ENCODE measurements at places on chromosomes 12 and 14.

DNA sequence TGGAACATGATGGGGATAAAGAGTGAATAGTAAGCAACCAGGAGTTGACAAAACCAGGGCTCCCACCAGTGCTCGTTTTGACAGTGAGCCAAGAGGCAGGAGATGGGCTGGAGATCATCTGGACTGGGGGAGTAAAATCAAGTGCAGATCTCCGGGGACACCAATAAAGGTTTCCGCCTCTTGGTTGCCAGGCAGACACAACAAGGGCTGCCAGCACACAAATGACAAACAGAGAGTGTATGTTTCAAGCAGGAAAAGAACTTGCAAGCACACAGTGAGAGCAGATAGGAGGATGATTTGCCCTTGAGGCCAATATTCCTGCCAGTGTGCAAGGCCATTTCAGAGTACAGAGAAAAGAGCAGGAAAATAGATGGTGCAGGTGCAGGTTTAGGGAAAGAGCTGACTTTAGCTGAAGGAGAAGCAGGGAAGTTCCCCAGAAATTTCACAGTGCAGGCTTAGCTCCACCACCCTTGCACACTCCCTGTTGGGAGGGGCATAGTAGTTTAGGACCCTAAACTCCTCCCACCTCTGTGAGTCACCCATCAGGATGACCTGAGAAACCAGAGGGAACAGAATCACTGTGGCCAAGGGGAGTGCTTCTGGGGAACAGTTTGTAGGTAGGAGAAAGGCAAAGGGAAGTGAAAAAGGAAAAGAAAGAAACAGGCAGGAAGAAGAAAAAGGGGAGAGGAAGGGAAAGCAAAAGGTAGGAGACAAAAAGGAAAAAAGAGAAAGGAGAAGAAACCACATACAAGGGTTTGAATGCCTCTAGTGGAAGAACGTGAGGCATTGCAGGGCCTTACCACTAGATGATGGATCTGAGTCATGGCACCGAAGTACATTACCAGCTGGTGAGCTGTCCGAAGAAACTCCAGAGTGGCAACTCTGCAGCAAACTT is 404.4 kb downstream of the SLC6A15 start:
- DNase-seq: no peak

DNA sequence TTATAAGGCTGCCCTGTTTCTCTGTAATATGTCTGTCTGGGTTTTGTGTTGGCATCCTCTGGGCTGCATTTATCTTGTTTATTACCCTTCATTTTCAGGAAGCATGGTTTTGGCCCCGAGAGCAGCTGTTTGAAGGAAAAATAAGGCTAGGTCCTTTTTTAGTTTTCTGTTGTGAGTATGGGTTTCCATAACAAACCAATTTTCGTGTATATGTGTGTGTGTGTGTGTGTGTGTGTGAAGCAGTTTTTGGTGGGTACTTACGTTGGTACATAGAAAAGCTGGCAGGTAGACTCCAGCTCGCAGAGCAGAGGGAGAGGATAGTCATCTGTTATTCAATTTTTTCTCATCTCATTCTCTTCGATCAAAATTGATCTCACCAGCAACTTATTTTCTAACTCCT is 52.5 kb downstream of the MAPKAPK5 start:
- DNase-seq: no peak

GRCh38 chr14:71733210-71733883 is 198.9 kb upstream of the RGS6 start:
- DNase-seq: no peak

- DNase-seq: no peak
Measured at GRCh38 chr14:70664698-70665447, 23.2 kb downstream of the TTC9 start.

DNA sequence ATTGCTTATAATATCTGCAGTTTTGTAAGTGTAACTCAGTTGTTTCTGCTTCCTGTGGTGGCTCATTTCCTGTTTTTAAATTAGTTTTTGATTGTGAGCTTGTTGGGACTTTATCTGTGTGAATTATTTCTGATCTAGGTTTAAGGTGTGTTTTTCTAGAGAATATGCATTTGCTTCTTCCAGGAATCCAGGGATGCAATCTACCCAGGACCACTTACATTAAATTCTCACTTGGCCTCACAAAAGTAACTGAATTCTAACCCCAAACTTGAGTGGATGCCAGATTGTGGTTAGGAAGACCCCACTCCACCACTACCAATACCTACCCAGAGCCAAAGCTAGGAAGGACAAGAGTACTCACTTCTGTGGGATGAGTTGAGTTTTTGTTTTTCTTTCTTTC is 11.9 kb downstream of the STYX start:
- no peak for DNase-seq

DNA sequence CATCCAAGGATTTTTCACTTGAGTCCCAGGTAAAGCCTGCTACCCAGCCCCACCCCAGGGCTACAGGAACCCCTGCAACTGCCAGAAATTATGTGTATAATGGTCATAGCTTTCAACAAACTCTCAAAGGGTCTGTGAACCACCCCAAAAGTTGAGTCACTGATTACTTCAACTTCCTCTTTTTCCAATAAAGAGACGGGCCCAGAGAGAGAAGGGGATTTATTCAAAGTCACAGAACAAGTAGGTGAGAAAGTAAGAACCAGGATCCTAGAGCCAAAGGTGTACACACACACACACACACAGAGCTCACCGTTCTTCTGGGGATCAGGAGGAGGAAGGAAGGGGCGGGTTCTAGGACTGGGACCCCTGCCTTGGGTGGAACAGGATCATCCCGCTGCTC is 4.8 kb upstream of the ITPK1 start:
- no peak for DNase-seq

- DNase-seq: no peak
Measured at GRCh38 chr14:103654619-103655018, 25.6 kb downstream of the KLC1 start.

- no peak for DNase-seq
Measured at GRCh38 chr14:93744876-93745275, 43.4 kb downstream of the PRIMA1 start.

DNA sequence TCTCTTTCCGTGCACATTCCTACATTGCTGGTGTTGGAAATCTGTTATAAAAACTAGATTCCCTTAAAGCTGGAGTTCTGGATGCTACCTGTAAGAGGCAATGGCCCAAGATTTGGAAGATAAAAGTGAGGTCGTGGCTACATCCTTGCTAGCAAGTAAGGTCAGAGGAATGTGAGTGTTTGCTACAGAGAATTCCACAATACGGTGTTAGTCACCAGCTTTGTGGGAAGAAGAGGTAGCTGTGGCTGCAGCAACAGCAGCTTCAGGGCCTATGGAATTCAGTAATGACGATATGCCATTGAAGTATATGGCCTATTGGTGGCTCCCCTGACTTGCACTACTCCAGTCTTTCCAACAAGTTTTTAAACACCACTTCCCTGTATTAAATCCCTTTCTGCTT is 227.7 kb upstream of the TMEM260 start:
- DNase-seq: no peak

GRCh38 chr14:54169254-54169924 is 212.8 kb upstream of the BMP4 start:
- DNase-seq: no peak

DNA sequence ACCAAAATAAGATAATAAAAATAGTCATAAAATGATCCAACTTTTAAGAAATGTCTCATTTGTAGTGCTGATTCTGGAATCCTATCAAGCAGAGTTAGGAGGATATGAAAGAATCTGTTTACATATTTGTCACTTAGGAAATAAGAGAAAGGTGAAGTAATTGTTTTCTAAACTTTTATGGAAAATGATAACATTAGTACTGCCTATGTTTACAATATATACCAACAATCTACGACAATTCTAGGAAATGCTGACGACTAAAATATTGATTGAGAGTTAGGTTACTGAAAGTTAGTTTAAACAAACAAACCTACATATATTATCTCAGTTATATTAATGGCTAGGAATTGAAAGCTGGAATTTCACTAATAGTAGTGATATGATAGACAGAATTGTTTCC is 18.0 kb downstream of the TSPAN19 start:
- no peak for DNase-seq

- no peak for DNase-seq
Measured at GRCh38 chr12:60180298-60180697, 584.5 kb downstream of the SLC16A7 start.

DNA sequence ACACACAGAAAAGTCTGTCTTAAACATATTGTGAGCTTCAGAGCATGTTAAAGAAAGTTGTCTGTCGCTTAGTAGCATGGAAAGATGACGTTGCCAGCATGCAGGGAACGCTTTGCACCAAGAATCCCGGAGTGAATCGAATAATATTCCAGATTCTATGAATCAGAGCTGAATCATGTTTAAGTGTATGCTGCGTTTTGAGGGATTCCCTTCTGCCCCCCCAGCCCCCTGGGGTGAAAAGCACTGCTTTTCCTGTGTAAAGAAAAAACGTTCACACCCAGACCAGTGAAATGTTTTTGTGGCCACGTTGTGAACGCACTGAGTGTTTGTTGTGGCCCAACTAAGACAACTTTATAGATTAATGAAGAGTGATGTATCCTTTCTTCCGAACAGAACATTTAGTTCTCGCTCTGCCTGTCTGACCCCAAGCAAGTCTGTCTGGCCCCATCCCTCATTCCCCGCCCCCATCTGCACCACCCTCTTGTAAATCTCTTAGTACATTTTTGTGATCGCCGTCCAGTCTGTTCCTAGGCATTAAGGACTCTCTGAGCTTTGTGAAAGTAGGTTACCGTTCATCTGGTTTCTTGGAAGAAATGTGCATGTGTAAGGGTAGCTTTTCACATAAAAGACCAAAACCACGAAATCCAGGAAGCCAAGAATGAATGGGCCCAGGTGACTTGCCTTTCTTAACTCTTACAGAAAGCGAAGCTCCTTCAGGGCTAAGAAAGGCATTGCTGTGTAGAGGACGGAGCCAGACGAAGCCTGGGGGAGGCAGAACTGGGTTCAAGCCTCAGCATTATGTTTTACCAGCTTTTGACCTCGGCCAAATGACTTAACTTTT is 103.0 kb downstream of the SAMD4A start:
- no peak for DNase-seq

GRCh38 chr12:50419112-50419909 is 18.6 kb downstream of the LARP4 start:
- DNase-seq: no peak

DNA sequence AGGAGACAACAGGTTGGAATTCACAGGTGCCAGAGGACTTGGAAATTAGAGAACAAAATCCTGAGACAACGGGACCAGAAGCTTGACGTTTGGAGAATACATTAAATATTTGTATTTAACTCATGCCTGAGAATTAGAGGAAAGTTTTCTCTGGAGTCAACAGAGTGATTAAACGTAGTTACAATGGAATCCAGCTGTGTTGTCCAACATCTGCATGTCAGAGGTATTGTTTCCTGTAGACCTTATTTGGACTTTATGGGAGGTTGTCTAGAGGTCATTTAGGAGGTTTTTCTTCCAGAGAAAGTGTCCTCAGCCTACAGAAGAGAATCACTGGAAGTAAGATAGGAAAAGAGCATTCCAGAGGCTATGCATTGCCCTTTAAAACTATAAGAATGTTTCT is 45.1 kb upstream of the RERGL start:
- no peak for DNase-seq

DNA sequence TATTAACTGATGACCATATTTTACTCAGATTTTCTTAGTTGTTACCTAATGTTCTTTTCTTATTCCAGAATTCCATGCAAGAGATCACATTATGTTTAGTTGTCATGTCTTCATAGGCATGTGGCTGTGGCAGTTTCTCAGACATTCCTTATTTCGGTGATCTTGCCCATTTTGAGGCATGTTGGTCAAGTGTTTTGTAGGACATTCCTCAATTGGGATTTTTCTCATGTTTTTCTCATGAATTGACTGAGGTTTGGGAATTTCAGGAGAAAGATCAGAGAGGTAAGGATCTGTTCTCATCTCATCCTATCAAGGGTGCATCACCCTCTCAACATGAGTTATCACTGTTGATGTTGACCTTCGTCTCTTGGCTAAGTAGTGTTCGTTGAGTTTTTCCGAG is 81.3 kb downstream of the CHST11 start:
- DNase-seq: no peak

DNA sequence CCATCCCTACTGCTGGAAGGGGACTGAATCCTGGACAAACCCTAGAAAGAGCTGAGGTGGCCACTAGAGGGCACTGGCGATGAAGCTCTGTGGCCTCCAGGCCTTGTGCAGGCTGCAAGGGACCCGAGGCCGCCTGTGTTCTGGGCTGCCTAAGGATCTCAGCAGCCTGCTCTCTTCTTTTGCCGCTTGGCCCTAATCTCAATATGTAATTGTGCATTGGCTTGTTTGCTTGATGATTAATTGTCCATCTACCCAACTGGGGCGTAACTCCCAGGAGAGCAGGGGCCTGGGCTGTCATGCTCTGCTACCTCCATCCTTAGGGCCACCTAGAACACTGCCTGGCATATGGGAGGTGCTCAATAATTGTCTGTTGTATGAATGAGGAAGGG is 73.8 kb downstream of the SYNE3 start:
- peak; percentile 63 for DNase-seq

GRCh38 chr14:91244501-91244901 is at the start of gene GPR68:
TSS of gene GPR68 (minus strand) at chr14:91244704. CDS start at chr14:91235050, 9,654 bp downstream.
- DNase-seq: no peak

GRCh38 chr14:73991092-73991491 is 28.0 kb downstream of the ENTPD5 start:
- no peak for DNase-seq

DNA sequence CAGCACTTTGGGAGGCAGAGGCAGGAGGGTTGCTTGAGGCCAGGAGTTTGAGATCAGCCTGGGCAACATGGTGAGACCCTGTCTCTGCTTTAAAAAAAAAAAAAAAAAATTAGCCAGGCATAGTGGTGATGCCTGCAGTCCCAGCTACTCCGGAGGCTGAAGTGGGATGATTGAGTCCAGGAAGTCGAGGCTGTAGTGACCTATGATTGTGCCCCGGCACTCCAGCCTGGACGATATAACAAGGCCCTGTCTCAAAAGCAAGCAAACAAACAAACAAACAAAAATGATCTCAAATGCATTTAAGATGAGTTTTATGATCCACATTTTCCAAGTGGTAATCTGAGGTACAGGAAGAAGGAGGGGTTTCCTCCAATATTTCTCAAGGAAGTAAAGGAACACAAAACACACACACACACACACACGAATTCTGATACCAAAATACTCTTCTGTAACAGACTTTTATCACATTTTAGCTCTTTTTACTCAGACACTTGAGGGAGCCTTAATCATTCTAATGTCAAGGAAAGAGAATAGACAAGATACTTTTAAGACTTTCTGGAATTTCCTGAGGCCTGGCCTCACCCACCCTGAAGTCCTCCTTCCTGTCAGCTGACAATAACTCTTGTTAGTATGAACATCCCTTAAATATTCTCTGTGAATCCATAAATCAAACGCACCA is 44.4 kb upstream of the CERS5 start:
- DNase-seq: no peak

- no peak for DNase-seq
Measured at GRCh38 chr14:97697772-97698171, 900.6 kb downstream of the VRK1 start.

DNA sequence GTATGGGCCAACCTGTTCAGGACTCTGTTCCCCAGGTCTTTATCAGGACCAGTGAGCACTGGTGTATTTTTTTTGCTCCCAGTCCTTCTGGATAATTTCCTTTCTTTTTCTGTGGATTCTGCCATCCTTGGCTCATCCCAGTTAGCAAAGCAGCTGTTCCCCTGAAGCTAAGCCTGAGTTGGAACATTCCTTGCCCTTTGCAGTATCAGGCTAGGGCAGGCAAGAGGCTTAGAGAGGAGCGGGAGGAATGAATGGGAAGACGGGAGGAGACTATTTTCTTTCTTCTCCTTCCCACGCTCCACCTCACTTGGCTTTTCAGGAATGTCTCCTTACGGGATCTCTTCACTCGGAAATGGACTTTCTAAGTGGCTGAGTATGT is 29.2 kb downstream of the ERG28 start:
- no peak for DNase-seq
